Retinal pigment epithelial cell (primary cell): ENCODE measurements at places on chromosomes 3 and 15.

DNA sequence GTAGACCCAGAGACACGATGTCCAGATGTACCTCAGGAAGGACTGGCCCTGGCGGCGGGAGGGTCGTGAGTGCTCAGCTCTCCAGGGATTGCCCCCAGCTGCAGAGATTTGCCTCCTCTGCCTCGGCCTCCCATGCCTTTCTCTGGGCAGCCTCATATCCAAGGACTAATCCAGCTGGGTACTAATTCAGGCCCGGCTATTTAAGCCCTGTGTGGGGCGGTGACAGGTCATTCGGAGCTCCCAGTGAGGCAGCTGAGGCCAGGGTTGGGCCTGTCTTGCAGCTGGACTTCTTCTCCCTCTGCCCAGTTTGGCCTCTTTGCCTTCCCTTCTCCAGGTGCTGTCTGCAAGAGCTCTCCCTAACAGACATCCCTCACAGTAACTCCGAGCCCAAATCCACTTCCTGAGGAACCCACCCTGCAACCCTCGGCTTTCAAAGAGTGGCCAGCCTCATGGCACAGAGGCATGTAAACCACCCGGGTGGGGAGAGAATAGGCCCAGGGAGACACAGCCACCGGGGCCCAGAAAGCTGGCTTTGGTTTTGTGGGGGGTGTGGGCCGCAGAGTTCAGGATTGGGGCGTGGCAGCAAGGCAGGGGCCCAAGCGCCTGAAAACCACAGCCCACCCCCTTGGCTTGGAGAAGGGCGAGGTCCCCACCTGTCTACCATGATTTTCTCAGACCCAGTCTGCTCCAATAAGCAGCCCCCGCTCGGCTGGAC lies 85.8 kb downstream of the PPCDC start:
- no peak for DNase-seq

- no peak for DNase-seq
These were observed 222.4 kb upstream of the TLE3 start for GRCh38 chr15:70320077-70320476.

DNA sequence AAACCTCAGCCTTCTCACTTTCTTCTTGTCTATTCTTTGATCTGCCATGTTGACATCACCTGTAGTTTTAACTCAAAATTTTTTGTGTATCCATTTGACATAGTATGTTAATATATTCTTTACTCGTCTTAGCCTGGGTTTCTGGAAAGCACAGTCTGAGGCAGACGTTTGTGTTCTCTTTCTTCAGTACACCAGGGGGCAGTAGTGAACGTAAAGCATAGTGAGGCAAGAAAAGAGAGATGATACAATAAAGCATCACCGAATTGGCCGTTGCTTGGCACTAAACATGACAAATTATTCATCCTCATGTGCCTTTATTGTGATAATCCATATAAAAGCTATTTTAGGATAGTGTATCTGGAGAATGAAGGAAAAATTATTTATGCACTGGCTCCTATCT lies 141.0 kb upstream of the MYRIP start:
- DNase-seq, result peak; percentile 15

DNA sequence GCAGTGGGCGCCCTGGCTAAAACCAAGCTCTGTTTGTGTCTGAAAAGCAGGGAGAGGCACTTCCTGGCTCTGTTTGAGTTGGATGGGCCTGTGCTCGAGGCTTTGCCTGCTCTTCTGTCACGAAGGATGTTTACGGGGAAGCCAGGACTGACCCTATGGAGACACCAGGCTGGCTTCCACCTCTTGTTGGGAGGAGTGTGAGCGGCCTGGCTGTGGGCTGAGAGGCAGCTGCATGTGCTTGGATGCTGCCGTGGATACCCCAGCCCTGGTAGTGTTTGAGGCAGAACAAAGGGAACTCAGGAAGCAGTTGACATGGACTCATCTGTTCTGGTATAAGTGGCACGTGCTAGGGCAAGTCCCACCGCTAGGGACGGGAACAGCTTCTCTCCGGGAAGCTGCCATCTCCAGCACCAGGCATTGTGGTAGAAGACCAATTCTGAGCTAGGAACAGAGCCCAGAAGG lies 17.6 kb upstream of the SLC41A3 start:
- no peak for DNase-seq

GRCh38 chr3:122092460-122093165 lies 37.5 kb downstream of the CD86 start:
- no peak for DNase-seq

GRCh38 chr3:13650210-13651056 lies 101.5 kb downstream of the FBLN2 start:
- no peak for DNase-seq

GRCh38 chr15:90097475-90097874 lies 4.8 kb downstream of the IDH2 start:
- no peak for DNase-seq

DNA sequence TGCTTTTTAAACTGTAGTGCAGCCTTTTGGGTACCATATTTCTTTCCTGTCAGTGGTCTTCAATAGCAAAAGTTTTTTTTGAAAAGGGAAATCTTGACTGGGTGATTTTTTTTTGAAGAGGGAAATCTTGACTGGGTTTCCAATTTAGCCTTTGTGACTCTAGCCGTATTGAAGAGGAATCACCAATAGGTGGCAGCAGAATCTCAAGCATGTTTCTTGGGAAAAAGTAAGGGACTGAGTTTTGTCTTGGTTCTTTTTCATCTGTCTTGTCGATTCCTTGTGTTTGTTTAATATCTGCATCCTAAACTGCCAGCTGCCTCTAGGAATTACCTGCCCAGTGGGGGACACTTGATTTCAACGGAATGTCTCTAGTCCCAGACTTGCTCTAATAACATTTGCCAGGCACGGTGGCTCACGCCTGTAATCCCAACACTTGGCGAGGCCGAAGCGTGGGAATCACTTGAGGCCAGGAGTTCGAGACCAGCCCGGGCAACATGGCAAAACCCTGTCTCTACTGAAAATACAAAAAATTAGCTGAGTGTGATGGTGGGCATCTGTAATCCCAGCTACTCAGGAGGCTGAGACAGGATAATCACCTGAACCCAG lies 89.2 kb downstream of the RBPMS2 start:
- DNase-seq, result no peak

GRCh38 chr3:179884136-179884535 lies 152.6 kb downstream of the PEX5L start:
- DNase-seq, result no peak

GRCh38 chr15:50355980-50356379 lies 982 bp upstream of the GABPB1 start:
- no peak for DNase-seq

- DNase-seq, result no peak
These were observed 155.2 kb downstream of the XXYLT1 start for GRCh38 chr3:195115600-195116406.

- no peak for DNase-seq
These were observed 658.0 kb downstream of the ROBO1 start for GRCh38 chr3:79109754-79110153.

DNA sequence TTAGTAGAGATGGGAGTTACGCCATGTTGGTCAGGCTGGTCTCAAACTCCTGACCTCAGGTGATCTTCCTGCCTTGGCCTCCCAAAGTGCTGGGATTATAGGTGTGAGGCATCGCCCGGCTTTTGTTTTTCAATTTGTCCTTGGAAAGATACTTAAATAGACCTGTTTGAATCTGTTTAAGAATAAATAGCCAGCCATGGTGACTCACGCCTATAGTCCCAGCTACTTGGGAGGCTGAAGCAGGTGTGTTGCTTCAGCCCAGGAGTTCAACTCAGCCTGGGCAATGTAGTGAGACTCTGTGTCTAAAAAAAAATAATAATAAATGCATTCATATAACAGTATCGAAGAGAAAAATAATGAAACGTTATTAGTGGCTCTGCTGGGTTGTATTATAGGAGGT lies 17.3 kb downstream of the SNAPC5 start:
- no peak for DNase-seq

DNA sequence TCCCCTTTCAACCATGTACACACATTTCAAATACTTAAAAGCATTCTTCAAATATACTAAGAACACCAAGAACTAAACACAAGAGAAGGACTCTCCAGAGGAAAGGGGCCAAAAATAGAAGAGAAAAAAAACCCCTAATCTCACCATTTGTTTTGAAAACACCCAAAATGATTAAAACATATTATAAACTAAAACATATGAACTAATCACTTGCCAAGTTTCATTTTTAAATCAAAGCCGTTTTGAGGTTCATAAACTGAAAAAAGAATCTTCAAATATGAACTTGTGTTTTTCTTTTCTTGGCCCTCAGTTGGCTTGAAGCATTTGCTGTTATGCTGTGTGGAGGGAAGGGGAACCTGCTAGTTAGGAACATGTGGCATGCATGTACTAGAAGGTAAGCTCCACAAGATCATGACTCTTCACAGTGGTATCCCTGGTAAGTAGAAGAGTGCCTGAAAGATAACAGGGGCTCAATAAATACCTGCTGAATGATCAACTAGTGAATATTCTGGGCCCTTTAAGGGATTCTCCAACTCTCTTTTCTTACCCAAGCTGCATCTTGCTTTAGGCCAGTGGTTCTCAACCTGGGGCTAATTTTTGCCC lies 224.5 kb downstream of the TIGIT start:
- DNase-seq, result no peak

DNA sequence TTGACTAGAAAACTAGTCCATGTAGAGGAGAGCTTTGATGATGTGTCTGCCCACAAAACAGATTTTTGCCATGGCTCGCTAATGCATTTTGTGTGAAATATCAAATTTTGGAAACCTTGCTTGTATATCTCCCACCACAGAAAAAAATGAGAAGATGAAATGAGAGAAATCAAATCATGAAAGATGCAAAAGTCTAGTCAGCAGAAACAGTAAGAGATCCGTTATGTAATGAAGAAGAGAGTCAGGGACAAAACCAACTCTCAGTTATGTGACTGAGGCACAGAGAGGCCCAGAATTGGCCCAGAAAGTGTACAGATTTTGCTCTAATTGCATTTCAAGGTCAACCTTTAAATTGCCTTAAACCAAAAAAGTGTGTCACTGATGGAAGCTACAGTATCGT lies 107.0 kb downstream of the FILIP1L start:
- DNase-seq, result no peak

DNA sequence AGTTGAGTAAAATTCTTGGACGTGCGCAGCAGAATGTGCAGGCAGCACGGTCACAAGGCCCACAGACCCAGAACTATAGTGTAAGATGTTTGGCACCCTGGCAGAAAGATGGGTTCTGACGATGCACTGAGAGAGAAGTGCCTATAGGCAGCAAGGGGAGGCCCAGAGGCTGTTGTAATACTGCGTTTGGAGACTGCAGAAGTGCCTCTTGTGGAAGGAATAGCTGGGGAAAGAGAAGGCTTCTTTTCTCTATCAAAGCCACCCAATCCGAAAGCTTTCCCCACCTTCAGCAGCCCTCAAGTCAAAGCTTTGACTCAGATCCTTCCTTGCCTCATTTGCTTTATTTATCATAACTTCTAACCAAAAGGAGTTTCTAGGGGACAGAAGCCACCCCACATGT lies 5.2 kb upstream of the SIN3A start:
- DNase-seq, result no peak

DNA sequence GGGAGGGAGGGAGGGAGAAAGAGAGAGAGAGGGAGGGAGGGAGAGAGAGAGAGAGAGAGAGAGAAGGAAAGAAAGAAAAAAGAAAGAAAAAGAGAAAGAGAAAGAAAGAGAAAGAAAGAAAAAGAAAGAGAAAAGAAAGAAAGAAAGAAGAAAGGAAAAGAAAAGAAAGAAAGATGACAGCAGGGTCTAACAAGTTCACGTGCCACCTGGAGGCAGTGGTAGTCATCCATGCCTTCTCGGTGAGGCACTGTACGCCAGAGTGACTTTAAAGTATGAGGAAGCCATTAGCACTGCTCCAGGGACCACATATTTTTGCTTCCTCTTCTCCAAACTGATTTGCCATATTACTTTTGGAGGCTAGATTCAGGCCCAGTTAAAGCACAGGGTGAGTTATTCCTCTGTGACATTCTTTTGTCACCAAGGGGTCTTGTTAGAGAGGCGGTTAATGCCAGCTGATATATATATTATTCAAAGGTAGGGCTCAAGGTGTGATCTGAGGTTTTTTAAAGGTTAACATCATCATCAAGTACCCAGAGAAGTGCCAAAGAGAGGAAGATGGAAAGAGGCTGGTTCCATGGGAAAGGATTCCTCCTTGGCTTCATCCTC lies at the start of gene HTR3D:
HTR3D (plus strand) TSS at position 556 of the 606 bp plus-strand sequence; CDS start at position 556, 0 bp downstream.
- DNase-seq, result no peak

- no peak for DNase-seq
These were observed 33.8 kb downstream of the MUC4 start for GRCh38 chr3:195777975-195778374.

- DNase-seq, result no peak
These were observed 152.9 kb downstream of the XXYLT1 start for GRCh38 chr3:195117978-195118581.

DNA sequence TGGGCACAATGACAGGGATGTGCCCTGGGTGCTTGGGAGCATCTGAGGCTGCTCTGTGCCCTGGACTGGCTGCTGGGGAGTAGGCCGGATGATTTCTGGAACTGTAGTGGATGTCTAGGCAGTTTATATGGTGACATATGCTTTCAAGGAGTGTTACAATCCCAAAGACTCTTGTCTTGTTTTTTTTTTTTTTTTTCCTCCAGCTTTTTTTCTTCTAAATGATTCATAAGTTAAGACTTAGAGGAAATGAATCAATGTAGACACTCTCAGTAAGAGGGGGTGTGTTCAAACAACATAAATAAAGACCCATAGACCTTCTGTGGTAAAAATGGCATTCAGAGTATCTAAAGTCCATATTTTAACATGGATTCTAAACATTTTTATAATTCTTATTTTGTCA lies 706.1 kb upstream of the GOLIM4 start:
- peak; percentile 26 for DNase-seq

GRCh38 chr3:35651426-35651825 lies 12.1 kb downstream of the ARPP21 start:
- DNase-seq, result peak; percentile 82

DNA sequence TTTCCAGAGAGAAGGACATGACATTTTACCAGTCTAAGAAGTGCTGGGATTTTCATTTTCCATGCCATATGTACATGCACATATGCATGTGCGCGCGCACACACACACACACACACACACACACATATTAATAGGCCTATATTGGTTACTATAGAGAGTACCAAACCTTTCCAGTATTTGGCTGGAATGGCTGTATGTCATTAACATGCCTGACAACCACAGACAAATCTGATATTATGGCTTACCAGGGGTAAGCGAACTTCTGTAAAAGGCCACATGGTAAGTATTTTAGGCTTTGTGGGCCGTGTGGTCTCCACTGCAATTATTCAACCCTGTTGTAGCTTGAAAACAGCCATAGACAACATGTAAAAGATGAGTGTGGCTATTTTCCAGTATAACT lies 97.2 kb upstream of the TSPAN3 start:
- no peak for DNase-seq

- DNase-seq, result no peak
These were observed 8.0 kb upstream of the CCDC33 start for GRCh38 chr15:74227968-74228722.
